ENCODE measurements at places on chromosomes 1 and 21. TPM values are rescaled to one million over a fixed set of nuclear protein-coding genes. Genes with fewer than 3 reads are reported as not detected.

The C1QA gene
- 132 TPM for total RNA-seq

- no peak for DNase-seq
These were observed 5.3 kb downstream of the CREG1 start for GRCh38 chr1:167548059-167548932.

DNA sequence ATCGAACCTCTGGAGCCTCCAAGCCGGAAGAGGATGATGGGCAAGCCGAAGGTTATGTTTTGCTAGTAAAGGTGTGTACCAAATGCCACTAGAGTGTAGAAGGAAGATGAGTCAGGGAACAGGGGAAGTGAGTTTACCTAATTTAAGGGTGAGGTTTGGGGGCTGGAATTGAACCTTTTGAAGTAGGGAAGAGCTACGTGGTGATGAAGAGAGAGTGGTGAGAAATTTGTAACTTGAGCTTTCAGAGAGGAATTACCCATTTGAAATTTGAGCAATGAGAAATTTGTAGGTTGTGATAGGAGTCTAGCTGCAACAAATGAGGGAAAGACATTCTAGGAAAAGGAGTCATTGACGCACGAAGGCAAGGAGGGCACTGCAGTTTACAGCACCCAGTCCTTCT, 70.0 kb upstream of the TENT5C start:
- DNase-seq, result no peak

DNA sequence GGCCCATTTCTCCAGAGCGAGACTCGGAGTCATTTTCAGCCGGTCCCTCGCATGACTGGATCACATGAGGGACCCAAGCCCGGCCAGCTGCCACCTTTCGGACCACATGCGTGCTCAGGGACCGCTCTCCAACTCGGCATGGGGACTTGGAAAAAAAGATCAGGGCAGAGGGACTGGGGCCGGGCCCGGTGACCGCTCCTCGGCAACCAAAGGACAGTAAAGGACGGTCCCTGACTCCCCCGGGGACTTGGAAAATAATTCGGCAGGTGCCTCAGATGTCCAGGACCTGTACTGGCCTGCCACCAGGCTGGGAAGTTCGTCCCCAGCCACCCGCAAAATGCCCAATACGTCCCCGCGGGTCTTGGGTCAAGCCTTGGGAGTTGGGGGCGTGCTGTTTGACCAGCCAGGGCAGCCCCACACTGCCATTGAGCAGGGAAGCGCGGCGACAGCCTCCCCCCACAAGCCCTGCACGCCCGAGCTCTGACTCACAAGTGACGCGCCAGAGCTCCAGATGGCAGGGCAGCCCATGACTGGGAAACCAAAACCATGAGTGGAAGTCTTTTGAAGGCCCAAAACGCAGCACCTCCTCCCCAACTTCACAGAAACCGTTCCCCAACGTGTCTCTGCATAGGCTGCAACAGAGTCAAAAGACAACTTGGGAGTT, 134.5 kb downstream of the LIPI start:
- DNase-seq, result no peak

The IL10 gene
- total RNA-seq, result 2.2 TPM

- DNase-seq, result no peak
These were observed 37.7 kb upstream of the DDAH1 start for GRCh38 chr1:85502625-85503083.

The CLCNKA gene
- total RNA-seq, result not detected

DNA sequence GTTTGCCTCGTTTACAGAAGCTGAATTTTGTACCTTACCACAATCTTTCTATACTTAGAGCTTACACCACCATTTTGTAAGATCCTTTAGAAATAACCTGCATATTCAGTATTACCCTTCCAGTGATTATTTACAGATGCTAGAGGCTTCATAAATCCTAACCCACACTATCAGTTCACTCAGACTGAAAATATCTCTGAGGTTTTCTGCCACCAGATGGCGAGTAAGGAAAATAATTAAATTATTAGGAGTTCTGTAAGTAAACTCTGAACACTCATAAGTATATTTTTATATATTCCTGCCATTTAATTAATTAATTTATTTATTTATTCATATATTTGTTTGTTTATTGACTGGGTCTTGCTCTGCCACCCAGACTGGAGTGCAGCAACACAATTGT, 1635.2 kb downstream of the PLA2G4A start:
- no peak for DNase-seq
